ENCODE measurements at places on chromosomes 7 and 10. TPM values are rescaled to one million over a fixed set of nuclear protein-coding genes. Genes with fewer than 3 reads are reported as not detected.

DNA sequence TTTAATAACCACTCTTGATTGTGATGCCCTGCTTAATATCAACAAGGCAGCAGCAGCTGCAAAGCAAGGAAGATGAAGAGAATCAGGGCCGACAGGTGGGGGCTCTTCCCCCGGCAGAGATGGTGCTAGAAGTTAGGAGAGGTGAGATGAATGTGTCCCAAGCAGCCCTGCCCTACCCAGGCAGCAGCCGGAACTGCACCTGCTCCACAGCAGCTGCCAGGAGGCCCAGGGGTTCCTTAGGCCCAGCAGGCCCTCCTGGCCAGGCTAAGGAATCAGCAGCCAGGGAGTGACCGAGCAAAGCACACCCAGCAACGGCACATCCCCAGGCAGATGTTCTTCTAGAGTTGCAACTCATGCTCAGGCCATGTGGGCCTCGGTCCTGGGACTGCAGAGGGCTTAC is 17.9 kb downstream of the AFAP1L2 start:
- H3K4me3 ChIP-seq = no peak overlapping the region
- no peak for DNase-seq
- H3K27me3 ChIP-seq = no peaks in the 10 kb centered on the region
- no peaks in the 10 kb centered on the region for H3K36me3 ChIP-seq
- H3K4me1 ChIP-seq = peaks cover 16% of the 10 kb centered on the region

DNA sequence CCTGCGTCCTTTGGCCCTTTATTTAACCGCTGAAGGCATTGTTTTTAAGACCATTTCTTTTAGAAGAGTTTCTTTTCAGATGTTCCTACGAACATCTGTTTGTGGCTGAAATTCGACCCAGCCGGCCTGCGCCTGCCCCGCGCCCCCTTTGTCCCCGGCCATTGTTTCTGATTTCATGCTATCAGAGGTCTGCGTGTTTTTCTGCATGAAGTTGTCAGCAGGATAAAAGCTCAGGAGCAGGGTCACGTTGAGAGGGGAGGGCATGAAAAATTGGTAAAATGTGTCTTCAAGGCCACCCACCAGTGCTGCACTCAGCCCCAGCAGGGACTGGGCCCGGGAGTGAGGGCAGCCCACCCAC is 43.1 kb downstream of the NKX6-2 start:
- H3K36me3 ChIP-seq = no peaks in the 10 kb centered on the region
- H3K27me3 ChIP-seq = no peaks in the 10 kb centered on the region
- H3K4me3 ChIP-seq = no peak overlapping the region
- no peaks in the 10 kb centered on the region for H3K4me1 ChIP-seq
- no peak for DNase-seq

DNA sequence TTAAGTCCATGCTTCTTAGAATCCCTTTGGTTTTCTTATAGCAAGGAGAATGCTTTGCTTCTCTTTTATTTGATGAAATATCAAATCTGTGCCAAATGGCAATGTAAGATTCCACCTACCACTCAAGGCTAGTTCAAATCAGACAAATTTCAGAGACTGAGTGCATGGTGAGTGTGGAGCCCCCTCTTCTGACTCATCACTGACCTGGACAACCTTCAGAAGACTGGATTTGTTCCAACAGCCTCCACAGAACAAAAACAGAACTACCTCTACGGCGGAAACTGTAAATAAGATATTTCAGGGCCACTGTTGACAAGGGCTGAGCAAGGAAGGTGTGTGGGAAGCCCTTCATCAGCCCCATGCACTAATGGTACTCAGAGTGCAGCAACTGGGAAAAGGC is 21.1 kb downstream of the NCAPG2 start:
- peaks cover 3% of the 10 kb centered on the region for H3K36me3 ChIP-seq
- H3K27me3 ChIP-seq = no peaks in the 10 kb centered on the region
- H3K4me1 ChIP-seq = no peaks in the 10 kb centered on the region
- H3K27ac ChIP-seq = no peak overlapping the region
- DNase-seq = no peak

- H3K4me3 ChIP-seq = no peak overlapping the region
- no peak for DNase-seq
- no peaks in the 10 kb centered on the region for H3K27me3 ChIP-seq
- no peak overlapping the region for H3K27ac ChIP-seq
- no peaks in the 10 kb centered on the region for H3K36me3 ChIP-seq
- H3K4me1 ChIP-seq = no peaks in the 10 kb centered on the region
These were observed 66.4 kb upstream of the GDF10 start for GRCh38 chr10:47233631-47234030.

DNA sequence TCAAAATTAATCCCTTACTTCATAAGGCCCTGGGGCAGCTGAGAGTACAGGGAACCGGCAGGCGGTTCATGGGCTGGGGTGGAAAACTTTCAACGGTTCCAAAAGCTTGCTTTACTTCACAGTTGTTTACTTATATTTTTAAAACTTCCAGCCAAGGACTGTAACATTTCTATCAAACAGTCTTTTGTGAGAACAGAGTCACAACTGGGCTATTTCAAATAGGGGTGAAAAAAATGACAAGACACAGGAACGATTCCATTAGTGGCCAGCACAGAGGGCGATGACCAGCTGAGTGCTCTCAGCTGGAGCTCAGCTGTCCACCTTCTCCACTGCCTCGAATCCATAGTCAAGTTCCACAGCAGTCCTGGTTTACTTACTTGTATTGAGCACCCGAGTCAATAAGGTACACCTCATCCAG is 48.2 kb downstream of the XPNPEP1 start:
- H3K4me3 ChIP-seq = no peak overlapping the region
- no peaks in the 10 kb centered on the region for H3K4me1 ChIP-seq
- H3K36me3 ChIP-seq = peaks cover 31% of the 10 kb centered on the region
- H3K27ac ChIP-seq = no peak overlapping the region

DNA sequence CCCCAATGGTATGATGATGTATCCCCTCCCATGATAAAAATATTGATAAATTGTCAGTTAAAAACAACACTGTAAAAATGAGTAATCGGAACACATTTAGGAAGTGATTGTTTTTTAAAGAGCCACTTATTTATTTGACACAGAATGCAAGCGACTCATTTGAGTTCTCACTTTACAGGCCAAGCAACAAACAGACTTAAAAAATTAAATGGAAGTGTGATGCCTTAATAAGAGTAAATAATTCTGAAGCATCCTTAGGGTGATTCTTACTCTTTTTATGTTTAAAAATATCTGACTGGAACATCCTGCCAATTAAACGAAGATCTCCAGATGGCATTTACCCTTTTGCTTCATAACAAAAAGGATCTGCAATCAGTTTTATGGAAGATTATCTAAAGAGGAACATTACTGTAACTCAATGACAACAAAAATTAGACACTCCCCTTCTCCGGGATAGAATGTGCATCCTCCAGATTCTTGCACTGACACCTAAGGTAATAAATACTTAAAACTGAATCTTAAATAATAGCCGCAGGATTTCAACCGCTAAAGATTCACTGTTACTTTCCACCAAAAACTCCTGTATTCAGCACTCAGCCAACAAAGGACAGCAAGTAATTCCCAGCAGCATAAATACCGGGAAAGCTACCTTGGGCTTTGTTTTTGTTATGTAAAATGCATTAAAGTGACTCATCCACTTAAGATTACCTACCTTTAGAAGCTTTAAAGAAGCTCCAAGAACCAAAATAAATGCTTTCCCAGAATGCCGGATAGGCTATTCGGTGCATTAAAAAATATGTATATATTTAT is 1.7 kb downstream of the CACNA2D1 start:
- no peak for DNase-seq
- no peaks in the 10 kb centered on the region for H3K36me3 ChIP-seq
- H3K4me3 ChIP-seq = peak overlapping the region; percentile 83
- H3K27ac ChIP-seq = no peak overlapping the region

GRCh38 chr7:70091362-70091761 is 493.1 kb downstream of the AUTS2 start:
- H3K27me3 ChIP-seq = no peaks in the 10 kb centered on the region
- H3K4me1 ChIP-seq = no peaks in the 10 kb centered on the region
- DNase-seq = no peak
- H3K4me3 ChIP-seq = no peak overlapping the region

- no peaks in the 10 kb centered on the region for H3K27me3 ChIP-seq
- no peak overlapping the region for H3K4me3 ChIP-seq
- no peak overlapping the region for H3K27ac ChIP-seq
These were observed 138.6 kb downstream of the NRF1 start for GRCh38 chr7:129750091-129750490.

GRCh38 chr10:59631882-59632807 is 77.5 kb downstream of the SLC16A9 start:
- H3K4me1 ChIP-seq = no peaks in the 10 kb centered on the region
- H3K36me3 ChIP-seq = no peaks in the 10 kb centered on the region
- H3K4me3 ChIP-seq = no peak overlapping the region
- no peak overlapping the region for H3K27ac ChIP-seq
- H3K27me3 ChIP-seq = no peaks in the 10 kb centered on the region

DNA sequence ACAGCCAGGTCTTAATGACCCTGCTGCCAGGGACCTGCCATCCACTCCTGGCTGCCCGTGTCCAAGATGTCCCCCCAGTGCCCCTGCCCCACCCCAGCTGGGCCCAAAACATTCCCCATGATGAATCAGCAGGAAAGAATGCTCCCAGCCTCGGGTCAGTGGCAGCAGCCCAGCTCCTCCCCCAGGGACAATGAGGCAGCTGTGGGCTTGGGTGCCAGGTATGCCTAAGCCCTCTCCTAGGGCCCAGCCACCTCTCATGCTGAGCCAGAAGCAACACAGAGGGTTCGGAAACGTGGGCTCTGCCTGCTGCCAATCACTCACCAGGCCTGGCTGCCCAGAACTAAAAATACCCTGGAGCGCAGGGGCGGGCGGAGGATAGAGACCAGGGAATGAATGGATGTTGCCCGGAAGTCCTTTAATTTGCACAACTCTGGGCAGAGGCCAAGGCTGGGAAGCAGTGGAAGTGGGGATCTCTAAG is 1.5 kb upstream of the LOXL4 start:
- H3K4me3 ChIP-seq = no peak overlapping the region
- no peak overlapping the region for H3K27ac ChIP-seq
- H3K36me3 ChIP-seq = no peaks in the 10 kb centered on the region
- peak; percentile 95 for DNase-seq
- no peaks in the 10 kb centered on the region for H3K27me3 ChIP-seq

- no peak overlapping the region for H3K27ac ChIP-seq
- H3K4me3 ChIP-seq = no peak overlapping the region
- H3K27me3 ChIP-seq = no peaks in the 10 kb centered on the region
- no peaks in the 10 kb centered on the region for H3K4me1 ChIP-seq
These were observed 17.7 kb upstream of the DNMBP start for GRCh38 chr10:100027416-100027815.

DNA sequence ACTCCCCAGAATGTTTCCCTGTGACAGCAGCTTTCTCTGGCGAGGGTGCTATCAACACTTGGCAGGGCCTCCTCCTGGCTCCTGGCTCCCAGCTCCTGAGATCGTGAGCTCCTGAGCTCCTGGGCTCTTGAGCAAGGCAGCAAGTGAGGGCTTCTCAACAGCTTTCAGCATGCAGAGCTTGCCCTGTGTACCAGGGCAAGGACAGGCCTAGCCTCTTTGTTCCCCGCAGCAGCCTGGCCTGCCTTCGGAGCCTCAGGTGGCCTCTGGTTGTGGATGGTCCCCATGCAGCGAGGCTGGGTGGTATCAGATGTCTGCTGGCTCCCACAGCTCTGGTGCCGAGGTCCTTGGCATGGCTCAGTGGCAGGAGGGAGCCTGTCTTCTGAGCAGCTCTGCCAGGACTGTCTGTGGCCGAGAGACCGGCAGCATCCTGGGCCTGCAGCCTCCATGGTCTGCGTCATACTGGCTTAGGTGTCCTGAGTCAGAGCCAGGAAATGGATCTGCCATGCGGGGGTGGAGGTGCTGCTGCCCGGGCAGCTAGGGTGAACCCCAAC is 44.2 kb downstream of the ZMIZ1 start:
- no peaks in the 10 kb centered on the region for H3K36me3 ChIP-seq
- H3K27me3 ChIP-seq = no peaks in the 10 kb centered on the region
- no peak overlapping the region for H3K4me3 ChIP-seq
- peaks cover 68% of the 10 kb centered on the region for H3K4me1 ChIP-seq
- H3K27ac ChIP-seq = peak overlapping the region; percentile 61

DNA sequence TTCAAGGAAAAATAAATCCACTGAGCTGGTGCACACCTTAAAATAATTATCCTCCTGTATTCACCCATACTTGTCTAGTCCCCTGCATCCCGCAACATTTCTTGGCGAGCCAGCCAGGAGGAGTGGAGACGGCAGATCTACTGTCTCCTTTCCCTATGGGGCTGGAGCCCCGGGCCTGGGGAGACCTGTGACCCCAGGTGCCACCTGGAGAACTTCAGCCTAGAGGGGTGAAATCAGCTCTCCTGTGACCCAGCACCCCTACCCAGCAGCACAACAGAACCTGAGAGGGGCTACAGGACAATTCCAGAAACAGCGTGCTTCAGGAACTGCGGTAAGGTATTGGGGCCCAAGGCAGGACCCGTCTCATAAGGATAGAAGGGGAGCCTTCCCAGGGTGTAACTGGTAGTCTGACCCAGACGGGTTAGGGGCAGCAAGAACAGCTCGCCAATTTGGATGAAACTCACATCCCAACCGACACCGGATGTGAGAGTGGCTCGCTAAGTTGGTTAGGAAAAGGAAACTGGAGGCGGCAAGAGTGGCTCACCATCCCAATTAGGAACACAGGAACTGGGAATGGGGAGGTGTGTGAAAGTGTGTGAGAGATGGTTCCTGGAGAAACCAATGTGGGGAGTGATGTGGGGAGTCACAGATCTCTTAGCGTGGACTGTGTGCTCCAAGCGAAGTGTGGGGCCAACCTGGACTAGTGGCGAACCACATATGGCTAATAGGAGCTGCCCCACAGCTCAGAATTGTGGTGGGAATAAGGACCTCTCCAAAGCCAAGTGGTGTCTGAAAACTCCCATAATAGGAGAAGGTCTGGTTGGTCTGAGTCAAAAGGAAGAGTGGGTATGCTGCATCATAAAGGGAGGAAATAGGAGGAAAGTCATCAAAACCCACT is 15.1 kb upstream of the DENND2A start:
- no peak overlapping the region for H3K27ac ChIP-seq
- DNase-seq = no peak
- no peak overlapping the region for H3K4me3 ChIP-seq
- H3K27me3 ChIP-seq = no peaks in the 10 kb centered on the region

- H3K4me3 ChIP-seq = no peak overlapping the region
- no peaks in the 10 kb centered on the region for H3K4me1 ChIP-seq
- no peaks in the 10 kb centered on the region for H3K27me3 ChIP-seq
- H3K36me3 ChIP-seq = no peaks in the 10 kb centered on the region
- DNase-seq = no peak
- no peak overlapping the region for H3K27ac ChIP-seq
These were observed 4.7 kb upstream of the TCTN3 start for GRCh38 chr10:95698415-95698814.

DNA sequence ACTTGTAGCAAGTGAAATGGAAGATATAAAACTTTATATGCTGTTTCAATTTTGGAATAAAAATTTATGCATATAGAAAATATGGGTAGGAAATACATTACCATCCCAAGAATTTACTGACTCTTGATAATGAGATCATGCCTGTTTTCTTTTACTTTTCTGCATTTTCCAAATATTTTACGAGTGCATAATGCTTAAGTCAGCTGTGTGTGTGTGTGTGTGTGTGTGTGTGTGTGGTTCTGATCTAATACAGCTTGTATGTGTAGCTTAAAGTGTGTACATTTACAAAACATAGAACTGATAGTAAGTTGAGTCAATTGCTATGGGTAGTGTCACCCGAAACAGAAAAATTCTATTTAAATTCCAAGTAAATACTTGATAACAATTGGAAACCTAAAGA is 315.9 kb upstream of the LRRN3 start:
- no peaks in the 10 kb centered on the region for H3K36me3 ChIP-seq
- H3K27ac ChIP-seq = no peak overlapping the region
- H3K4me1 ChIP-seq = no peaks in the 10 kb centered on the region
- H3K27me3 ChIP-seq = no peaks in the 10 kb centered on the region

CFAP69 gene
- total RNA-seq = 13.2 TPM

CYP26C1 gene
- total RNA-seq = 0.35 TPM

CDC14C gene
- not detected for total RNA-seq

CFTR gene
- 12.8 TPM for total RNA-seq

GPC2 gene
- total RNA-seq = 1.8 TPM

SMKR1 gene
- total RNA-seq = 0.63 TPM

All from kidney (tissue), 22 donors.